ENCODE measurements at places on chromosomes 4 and X.

DNA sequence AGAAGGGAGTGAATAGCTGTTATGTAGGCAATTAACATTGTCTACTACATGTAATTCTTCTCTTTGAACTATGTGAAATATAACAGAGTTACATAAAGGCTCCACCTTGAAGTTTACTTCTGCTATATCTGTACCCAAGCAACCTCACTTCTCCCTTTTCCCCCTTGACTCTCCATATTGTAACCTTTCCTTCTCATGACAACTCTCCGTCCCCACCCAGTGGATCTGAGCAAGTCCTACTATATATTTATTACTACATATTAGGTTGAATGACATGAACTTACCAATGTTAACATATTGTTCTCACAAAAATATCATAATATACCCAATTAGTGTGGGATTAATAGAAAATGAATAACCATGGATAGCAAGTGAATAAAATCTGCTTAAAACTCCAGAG, 93.2 kb upstream of the ATP8A1 start:
- DNase-seq = no peak

GRCh38 chrX:20523626-20524312, 257.1 kb upstream of the RPS6KA3 start:
- DNase-seq = no peak

GRCh38 chr4:183871581-183871980, 33.5 kb upstream of the STOX2 start:
- DNase-seq = no peak

DNA sequence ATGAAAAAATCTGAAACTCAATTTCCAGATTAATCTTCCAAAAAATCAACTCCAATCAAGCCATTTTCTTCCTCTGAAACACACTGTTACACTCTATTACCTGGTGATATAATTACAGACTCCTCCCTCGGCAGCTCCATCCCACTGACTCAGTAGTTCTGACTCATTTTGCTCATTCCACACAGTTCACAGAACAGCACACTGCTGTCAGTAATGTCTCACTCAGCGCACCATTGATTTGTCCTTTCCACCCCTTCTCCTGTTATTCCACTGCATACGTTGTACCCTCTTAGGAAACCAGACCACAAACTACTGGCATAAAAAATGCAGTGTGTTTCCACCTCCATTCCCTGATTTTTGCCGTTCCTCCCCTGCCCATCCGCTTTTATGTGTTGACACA, 212.7 kb downstream of the SLIT2 start:
- no peak for DNase-seq
